ENCODE measurements at places on chromosomes 2 and 18. TPM values are rescaled to one million over a fixed set of nuclear protein-coding genes. Genes with fewer than 3 reads are reported as not detected.

IL37 gene
- not detected for total RNA-seq

PPP1CB gene
- total RNA-seq: 209 TPM

CFAP65 gene
- total RNA-seq: not detected

ADGRF3 gene
- 0.24 TPM for total RNA-seq

EPB41L3 gene
- total RNA-seq: 12.8 TPM

KCNIP3 gene
- total RNA-seq: 2.6 TPM

DNA sequence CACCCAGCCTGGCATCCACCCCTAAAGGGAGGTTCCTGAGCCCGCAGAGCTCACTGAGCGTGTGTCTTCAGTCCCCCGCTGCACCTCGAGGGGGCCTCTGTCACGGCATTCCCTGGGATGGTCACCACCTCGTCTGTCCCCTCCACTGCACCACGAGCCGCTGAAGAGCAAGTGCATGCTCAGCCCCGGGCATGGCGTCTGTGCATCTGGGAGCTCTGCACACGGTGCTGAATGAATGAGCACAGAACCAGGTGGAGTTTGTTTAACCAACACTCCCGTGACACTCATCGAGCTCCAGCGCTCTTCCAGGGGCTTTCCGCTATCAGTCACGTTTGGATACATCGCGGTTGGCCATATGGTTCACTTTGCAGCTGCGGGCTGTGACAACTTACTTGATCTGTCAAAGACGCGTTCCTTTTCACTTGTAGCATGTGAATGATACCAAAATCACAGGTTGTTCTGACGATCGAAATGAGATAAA, 9.2 kb downstream of the ALLC start:
- no peak for DNase-seq

DNA sequence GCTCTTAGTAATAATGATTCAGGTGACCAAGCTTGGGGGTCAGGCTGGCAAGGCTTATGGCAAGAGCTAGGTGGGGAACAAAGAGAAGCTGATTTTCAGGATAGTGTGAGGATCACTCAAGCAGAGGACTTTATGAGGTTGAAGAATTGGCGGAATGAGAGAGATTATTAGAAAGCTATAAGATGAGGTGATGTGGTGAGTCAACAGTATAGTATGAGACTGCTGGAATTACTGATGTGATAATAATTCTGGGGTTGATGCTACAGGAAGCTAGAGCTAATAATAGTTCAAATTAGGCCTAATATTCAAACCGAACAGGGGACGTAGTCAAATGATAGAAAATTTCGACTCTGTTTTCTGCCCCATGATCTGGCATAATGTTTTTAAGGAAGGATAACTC, 2115.3 kb upstream of the PIK3C3 start:
- peak; percentile 33 for DNase-seq

DNA sequence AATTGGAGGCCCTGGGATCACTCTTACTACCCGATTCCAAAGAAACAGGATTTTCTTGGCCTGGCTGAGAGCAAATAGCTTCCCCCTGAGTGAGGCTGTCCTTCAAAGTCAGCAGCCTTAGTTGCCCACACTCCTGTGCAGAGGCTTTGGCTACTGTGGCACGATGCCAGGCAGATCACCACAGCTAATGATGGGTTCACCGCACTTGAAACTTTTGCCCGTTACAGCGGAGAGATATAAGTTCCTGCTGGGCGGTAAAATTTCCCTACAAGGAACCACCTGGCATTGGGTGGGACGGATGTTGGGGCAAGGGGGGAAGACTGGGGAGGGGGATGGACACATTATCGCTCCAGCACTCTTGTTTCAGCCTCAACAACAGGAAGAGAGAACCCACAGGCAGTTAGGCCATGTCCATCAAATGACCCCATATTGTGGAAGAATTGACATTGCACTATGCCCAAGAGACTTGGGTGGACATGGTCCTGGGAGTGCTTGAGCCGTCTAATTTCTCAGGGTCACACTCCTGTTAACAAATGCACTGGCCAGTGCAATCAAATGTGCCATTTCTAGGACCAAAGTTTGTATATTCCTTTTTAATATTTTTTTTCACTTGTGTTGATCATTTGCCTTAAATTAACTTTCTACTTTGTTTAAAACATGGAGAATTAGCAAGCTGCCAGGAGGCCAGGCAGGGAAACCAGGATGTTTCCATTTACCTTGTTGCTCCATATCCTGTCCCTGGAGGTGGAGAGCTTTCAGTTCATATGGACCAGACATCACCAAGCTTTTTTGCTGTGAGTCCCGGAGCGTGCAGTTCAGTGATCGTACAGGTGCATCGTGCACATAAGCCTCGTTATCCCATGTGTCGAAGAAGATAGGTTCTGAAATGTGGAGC, 4.4 kb downstream of the IL1B start:
- no peak for DNase-seq

- no peak for DNase-seq
Observed at GRCh38 chr18:75868031-75868430, 440.5 kb upstream of the SMIM21 start.

- DNase-seq: no peak
Observed at GRCh38 chr2:85949280-85949679, 60.5 kb upstream of the ST3GAL5 start.

DNA sequence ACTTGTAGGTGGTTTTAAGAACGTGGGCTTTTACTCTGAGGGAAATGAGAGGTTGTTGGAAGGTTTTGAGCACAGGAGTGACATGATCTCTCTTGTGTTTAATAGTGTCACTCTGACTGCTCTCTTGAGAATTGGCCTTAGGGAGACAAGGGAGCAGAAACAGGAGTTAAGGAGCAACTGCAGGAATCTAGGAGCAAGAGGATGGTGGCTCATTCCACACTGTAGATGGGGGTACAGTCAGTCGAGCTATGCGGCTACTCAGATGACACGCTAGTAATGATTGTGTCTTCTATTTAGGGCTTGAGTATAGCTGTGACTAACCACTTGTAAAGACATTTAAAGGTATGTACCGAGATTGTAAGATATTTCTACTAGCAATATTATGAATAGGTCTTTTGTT, 87.4 kb downstream of the RPRM start:
- DNase-seq: no peak

DNA sequence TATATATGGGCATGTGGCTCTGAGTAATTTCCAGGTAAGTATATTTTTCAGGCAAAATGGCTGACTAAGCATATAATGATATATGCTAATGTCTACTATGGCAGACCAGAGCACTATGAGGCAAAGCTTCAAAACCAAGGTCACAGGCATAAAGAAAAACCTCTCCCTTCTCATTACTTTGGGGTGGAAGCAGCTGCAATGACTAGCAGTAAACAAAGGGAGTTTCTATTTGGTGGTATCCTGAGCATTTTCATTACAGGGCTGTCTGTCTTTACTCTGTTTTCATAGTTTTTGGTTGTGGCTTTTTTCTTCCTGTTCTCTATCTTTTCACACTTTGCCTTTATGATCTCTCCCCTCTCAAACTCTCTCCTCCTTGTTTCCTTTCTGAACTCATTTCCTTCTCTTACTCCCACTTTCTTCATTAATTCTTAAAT, 15.6 kb downstream of the PDE6D start:
- no peak for DNase-seq

DNA sequence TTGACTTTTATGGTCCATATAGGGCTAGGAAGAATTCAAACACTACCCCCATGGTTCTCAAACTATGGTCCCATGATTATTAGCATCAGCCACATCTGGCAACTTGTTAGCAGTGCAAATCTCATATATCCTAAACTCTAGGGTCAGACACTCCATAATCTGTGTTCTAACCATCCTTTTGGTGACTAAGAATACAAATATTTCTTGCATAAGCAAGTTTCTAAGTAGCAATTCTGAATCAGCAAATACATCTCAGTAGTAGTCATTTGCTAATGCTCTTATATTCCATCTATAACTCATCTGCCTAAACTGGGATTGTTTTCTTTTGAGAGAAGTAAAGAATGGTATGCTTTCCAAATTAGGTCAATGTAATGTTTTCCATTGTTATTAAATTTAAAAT, 447.3 kb downstream of the TMX3 start:
- peak; percentile 71 for DNase-seq

DNA sequence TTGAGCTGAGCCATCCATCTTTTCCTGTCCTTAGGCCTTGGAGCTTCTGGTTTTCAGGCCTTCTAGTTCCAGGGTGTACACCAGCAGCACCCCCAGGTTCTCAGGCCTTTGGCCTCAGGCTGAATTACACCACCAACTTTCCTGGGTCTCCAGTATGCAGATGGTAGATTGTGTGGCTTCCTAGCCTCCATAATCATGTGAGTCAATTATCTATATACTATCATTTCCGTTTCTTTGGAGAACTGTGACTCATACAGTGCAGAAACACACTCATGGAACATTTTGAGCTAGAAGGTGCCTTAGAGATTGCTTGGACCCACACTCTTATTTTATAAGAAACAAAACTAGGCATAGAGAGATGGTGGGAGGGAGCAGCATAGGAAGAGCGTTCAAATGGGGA, 167.4 kb downstream of the NCK2 start:
- DNase-seq: no peak

DNA sequence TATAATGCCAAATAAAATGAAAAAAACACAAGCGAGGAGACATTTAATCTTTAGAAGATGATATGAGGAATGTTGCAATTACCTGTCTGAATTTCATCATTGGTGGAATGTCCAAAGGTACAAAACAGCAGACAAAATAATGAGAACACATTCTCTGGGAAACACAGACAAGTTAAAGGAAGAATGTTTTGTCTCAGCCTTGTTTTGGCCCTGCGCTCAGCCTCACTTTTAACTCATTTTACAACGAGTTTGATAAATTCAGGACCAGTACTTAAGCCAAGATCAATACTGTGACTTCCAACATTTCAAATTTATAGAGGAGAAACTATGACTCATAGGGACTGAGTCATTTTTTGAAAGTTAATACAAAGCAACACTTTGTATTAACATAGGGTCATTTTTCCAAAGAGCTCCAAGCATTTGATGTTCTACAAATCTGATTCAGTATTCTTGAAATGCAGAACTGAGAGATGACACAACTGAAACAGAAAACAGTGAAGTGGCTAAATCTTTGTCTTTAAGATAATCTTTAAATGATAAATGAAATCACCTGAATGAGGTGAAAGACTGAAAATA, 833.2 kb upstream of the CHAC2 start:
- DNase-seq: peak; percentile 20

- no peak for DNase-seq
Observed at GRCh38 chr2:5057891-5058351, 634.3 kb upstream of the SOX11 start.

DNA sequence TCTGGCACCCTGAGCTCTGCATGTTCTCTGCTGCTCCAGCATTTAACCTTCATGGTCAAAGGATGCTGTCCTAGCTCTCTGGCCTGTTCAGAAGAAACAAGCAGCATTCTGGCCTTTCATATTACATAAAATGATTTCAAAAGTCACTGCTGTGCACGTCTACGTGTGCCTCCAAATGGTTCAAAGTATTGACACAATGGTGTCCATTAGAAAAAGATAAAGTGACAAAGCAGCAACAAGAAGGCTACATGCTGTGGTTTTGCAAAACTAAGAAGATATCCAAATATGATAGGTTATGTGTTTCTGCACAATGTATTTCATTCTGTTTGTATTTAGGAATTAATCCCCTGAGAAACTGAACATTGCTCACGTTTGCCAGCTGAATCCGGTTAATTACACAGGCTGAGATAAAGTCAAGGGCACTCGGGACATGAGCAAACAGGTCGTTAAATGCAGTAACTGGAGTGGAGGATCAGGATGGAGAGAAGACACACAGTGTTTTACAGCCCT, 258.5 kb downstream of the DOK6 start:
- no peak for DNase-seq
